ENCODE measurements at places on chromosomes 5 and 9. TPM values are rescaled to one million over a fixed set of nuclear protein-coding genes. Genes with fewer than 3 reads are reported as not detected.

PGM5 gene
- not detected for total RNA-seq

SPRY4 gene
- total RNA-seq, result 5.6 TPM

WDR70 gene
- total RNA-seq, result 13.0 TPM

MLANA gene
- not detected for total RNA-seq
